ENCODE measurements at places on chromosomes 4 and X.

DNA sequence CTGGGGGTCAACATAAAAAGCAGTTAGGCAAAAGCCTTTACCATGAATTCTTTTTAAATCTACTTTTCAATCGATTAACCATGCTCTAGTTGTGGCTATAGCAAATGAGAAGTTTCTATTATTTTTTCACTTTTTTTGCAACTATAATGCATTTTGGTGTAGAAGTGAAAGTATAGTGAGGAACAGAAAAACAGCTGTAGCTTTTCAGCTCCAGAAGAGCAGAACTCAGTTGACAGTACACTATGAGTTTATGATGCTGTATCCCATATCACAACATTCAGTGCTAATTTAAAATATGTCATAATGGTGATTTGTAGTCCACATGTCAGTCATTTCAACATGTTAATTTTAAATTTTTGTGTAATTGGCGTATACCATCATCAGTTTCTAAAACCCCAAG lies 8.7 kb upstream of the MUC7 start:
- DNase-seq = no peak

GRCh38 chrX:24860140-24860539 lies 155.6 kb downstream of the ARX start:
- peak; percentile 3 for DNase-seq

GRCh38 chr4:182898479-182898799 lies 18.7 kb downstream of the DCTD start:
- DNase-seq = peak; percentile 25

DNA sequence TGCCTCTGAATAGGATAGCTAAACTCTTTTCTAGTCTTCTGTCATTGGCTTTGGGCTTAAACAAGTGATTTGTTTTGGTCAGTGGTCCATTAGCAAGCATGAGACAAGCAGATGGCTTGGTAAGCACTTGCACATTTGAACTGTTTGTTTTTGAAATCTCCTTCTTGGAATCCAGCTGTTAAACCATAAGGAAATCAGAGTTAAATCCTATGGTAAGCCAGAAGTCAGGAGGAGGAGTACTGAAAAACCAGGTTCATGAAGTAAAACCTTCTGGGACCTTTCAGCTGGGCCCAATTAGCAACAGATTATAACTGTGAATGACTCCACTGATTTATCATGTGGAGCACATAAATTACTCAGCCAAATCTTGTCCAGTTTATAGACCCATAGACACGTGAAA lies 1042.5 kb upstream of the PABPC4L start:
- no peak for DNase-seq

- DNase-seq = peak; percentile 36
These were observed 132.8 kb upstream of the FUNDC1 start for GRCh38 chrX:44675362-44676024.

DNA sequence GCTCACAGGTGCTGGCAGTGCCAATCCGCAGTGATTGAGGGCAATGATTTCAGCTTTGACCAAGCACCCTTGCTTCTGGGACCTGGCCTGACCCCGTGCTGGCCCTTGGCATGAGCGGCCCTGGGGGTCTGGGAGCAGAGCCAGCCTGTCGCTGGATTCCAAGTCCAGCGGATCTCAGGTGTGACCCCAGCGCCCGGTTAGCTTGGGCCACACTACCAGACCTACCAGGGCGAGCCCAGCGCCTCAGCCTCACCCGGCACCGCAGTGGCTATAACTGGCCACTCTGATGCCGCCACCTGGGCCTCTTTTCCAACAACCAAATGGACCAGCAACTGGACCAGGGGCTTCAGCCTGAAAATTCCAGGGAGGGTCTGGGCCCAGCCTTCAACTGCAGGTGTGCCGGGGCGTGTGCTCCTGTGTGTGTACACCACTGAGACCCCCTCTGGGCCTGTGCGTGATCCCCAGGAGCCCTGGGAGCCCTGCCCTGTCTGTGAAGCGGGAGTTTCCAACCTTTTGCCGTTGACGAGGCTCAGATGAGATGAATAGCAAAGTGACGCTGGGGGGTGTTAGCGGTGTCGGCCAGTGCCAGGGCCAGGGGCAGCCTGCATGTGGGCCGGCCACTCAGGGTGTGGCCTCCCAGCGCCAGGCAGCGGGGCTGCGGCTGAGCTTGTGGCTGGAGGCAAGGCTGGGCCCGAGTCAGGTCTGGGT lies 658 bp downstream of the SH3TC1 start:
- DNase-seq = no peak

- no peak for DNase-seq
These were observed 7.2 kb upstream of the IL13RA1 start for GRCh38 chrX:118720058-118720707.

- DNase-seq = no peak
These were observed 65.4 kb downstream of the ANK2 start for GRCh38 chr4:113114884-113115283.

- DNase-seq = no peak
These were observed 22.7 kb downstream of the JAKMIP1 start for GRCh38 chr4:6177587-6178197.

DNA sequence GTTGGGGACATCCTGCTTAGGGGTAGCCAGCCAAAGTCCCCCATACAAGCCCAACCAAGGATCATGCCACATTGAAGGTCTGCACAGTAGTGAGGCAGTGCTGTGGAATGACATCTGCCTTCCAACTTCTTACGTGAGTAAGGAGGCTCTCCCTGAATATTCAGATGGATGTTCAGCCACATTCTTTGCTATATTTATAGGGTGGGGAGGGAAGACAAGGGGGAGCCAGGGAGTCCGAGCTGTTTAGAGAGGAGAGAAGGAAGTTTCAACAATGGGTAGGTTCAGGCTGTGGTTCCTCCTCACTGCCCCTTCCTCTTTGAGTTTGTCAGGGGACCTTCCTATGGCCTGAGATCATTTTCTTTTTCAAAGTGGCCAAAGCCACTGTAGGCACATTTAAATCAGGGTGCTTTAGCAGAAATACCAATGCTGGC lies 29.8 kb downstream of the MSN start:
- DNase-seq = no peak

GRCh38 chr4:1851160-1851559 lies 4.8 kb downstream of the LETM1 start:
- DNase-seq = no peak
